H9 (cell line): ENCODE measurements at places on chromosomes 1 and 21. TPM values are rescaled to one million over a fixed set of nuclear protein-coding genes. Genes with fewer than 3 reads are reported as not detected.
A peak's percentile ranks its signal among the peaks of the same experiment; 100 is the strongest.

- no peak overlapping the region for H3K27ac ChIP-seq
- H3K27me3 ChIP-seq: no peaks in the 10 kb centered on the region
- H3K4me1 ChIP-seq: no peaks in the 10 kb centered on the region
- DNase-seq: no peak
- no peak overlapping the region for H3K4me3 ChIP-seq
Observed at GRCh38 chr1:116326486-116326885, 46.6 kb upstream of the ATP1A1 start.

Gene FAM72C
- 3.5 and 6.0 TPM in 2 replicates for total RNA-seq

GRCh38 chr1:89125240-89125912 is 538 bp downstream of the GBP2 start:
- H3K36me3 ChIP-seq: no peaks in the 10 kb centered on the region
- H3K27ac ChIP-seq: no peak overlapping the region
- H3K4me3 ChIP-seq: no peak overlapping the region
- H3K27me3 ChIP-seq: no peaks in the 10 kb centered on the region

Gene ACTA1
- total RNA-seq: 48.5 and 51.3 TPM in 2 replicates

Gene KCNA3
- 0.68 and 0.92 TPM in 2 replicates for total RNA-seq

DNA sequence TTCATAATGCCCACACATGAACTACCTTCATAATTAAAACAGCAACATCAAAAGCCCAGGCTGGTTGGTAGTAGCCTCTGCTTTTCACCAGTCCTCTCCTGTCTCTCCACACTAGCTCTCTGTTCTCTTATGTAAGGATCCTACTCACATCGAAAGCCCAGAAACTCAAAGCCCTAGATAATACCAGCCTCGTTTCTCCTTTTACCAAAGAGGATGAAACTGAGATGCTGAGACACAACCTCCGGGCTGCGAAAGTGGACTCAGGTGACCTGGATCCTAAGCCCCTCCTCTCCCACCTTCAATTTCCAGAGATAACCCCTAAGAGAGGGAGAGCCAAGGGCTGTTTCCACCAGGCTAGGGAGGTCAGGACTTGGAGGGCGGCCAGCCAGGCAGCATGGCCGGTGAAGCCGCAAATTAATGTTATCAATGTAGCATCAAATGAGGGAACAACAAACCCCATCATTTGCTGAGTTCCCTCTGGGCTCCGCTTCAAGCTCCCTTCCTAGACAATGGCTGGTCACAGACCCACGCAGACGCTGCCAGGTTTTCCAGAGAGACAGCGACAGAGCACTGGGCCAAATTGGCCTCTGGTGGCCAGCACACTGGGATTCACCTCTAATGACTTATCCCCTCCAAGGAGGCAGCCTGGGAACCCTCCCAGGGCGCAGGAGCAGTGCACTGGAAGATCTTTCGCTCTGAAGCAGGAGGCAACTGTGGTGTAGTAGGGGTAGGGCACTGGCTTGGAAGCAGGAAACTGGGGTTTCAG is 20.7 kb upstream of the STMN1 start:
- H3K27me3 ChIP-seq: no peaks in the 10 kb centered on the region
- peak; percentile 46 for DNase-seq
- no peak overlapping the region for H3K4me3 ChIP-seq
- no peaks in the 10 kb centered on the region for H3K36me3 ChIP-seq
- peaks cover 2% of the 10 kb centered on the region; the same call in 1 of the 2 replicates for H3K4me1 ChIP-seq

- no peaks in the 10 kb centered on the region for H3K36me3 ChIP-seq
- no peak overlapping the region for H3K4me3 ChIP-seq
- peak; percentile 87 for DNase-seq
- H3K4me1 ChIP-seq: no peaks in the 10 kb centered on the region
- no peak overlapping the region for H3K27ac ChIP-seq
- H3K27me3 ChIP-seq: no peaks in the 10 kb centered on the region
Observed at GRCh38 chr1:157490467-157491165, 61.7 kb downstream of the FCRL5 start.

Gene AIRE
- total RNA-seq: 0.17 and 0.39 TPM in 2 replicates

DNA sequence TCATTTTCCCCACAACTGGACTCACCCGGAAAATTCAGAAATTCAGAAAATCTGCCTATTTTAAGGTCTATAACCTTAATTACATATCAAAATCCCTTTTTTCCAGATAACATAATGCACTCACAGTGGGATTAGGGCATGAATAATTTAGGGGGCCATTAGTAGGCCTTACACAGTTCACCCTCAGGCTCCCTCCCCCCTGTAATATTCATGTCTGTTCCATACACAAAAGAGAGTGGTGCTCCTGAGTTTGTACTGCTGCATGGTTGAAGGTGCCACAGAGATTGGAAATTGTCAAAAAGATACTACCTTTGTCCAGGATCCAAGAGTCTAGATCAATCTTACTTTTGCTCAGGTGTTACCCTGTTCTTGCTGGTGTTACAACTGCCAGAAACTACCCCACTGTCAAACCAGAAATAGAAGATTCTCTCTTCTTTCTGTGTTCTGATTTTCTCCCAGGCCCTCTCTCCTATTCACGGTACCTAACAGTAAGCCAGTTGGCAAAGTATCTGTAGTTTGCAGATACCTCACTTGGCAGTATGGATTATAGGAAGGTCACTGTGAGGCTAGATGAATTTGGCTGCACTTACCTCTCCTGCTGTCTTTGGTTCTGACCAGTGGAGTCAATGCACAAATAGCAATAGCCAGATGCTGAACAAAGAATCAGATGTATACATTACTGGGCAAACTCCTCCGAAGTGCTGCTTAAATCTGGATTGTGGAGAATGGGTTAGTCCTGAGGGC is 53.2 kb downstream of the C1orf198 start:
- H3K27ac ChIP-seq: no peak overlapping the region
- H3K4me1 ChIP-seq: no peaks in the 10 kb centered on the region
- H3K36me3 ChIP-seq: no peaks in the 10 kb centered on the region
- no peak for DNase-seq

Gene OR2G6
- total RNA-seq: not detected in 2 replicates

Gene MEGF6
- total RNA-seq: 19.9 and 21.3 TPM in 2 replicates

Gene STMN1
- total RNA-seq: 499 and 500 TPM in 2 replicates

DNA sequence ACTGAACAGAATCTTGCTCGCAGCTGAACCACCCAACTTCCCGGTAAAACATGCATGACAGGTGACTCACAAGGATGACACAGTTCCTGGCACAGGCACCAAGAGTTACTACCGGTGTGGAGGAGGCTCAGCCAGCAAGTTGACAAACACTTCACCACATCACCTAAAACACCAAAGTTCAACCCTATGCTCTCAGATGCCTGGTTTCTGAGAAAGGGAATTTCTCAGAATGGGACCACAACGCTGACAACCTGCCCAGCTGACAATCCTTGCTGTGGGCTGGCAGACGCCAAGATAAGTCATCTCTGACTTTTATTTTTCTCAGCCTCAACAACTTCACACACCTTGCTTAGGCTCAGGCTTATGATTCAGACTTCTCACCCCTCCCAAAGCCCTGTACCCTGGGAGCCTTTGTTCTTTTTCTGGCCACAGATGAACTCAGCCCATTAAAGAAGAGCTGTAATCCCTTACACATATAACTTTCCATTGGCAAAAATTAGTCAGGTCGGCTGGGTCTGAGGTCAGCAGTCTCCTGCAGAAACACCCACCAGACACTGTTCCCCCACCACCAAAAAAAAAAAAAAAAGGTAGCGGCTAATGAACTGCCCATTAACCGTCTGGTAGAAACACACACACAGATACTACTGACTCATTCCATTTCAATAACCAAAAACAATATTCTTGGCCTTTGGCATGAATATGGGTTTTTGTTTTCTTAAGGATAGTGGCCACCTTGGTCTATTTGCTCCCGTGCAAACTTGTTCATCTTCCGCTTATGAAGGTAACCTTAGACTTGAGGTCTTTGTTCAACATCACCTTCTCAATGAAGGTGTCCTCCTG is 10.8 kb upstream of the TIAM1 start:
- no peaks in the 10 kb centered on the region for H3K4me1 ChIP-seq
- no peak for DNase-seq
- H3K27me3 ChIP-seq: no peaks in the 10 kb centered on the region
- H3K36me3 ChIP-seq: no peaks in the 10 kb centered on the region

GRCh38 chr1:8763888-8764287 is 53.6 kb downstream of the RERE start:
- H3K36me3 ChIP-seq: no peaks in the 10 kb centered on the region
- H3K4me1 ChIP-seq: peaks cover 5% of the 10 kb centered on the region; the same call in 1 of the 2 replicates
- peak; percentile 49 for DNase-seq

Gene NRDC
- total RNA-seq: 147 TPM in 2 replicates
